ENCODE measurements at places on chromosomes 3 and 15.

GRCh38 chr15:31561156-31561555, 234.5 kb downstream of the KLF13 start:
- DNase-seq = no peak

GRCh38 chr15:37898362-37898761, 36.1 kb upstream of the TMCO5A start:
- DNase-seq = no peak

DNA sequence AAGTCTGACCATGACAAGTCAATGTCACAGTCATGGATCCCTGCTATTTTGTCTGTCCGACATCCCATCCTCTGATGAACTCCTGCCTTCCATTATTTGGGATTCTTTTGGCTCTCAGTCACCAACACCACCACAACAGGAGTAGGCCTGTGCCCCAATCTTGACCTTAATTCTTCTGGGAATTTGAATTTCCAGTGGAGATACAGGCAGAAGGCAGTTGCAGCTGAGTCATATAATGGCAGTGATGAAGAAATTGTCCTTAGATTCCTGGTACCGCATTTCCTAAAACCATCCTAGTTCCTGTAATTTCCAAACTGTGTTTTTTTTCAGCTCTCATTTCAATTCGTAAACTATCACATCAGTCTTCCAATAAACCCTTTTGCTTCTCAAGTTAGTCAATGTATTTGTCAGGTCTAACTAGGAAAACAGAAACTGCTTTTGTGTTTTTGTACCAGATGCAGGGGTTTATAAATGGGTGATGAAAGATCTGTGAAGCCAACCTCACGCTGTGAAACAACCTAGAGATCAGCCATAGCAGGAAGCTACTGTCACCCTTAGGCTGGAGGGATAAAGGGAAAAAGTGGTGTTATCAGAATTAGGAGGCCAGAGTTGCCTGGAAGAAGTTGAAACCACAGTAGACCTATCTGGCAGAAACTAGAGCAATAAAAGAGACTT, 126.3 kb upstream of the TMEM108 start:
- no peak for DNase-seq

GRCh38 chr3:157122832-157123427, 37.0 kb downstream of the CCNL1 start:
- DNase-seq = no peak

Measured in Ammon's horn (tissue), 1 donor.